ENCODE measurements at places on chromosomes 4 and X. TPM values are rescaled to one million over a fixed set of nuclear protein-coding genes. Genes with fewer than 3 reads are reported as not detected.

Gene CT45A5
- total RNA-seq, result not detected

Gene BMPR1B
- total RNA-seq, result not detected

Gene SPANXC
- not detected for total RNA-seq

Gene ARX
- not detected for total RNA-seq

Gene GPRASP1
- total RNA-seq, result 35.2 TPM

Gene ACE2
- total RNA-seq, result not detected

Gene TSPAN7
- total RNA-seq, result 0.73 TPM
